ENCODE measurements at places on chromosomes 2 and 18. TPM values are rescaled to one million over a fixed set of nuclear protein-coding genes. Genes with fewer than 3 reads are reported as not detected.

The TSPYL6 gene
- polyA plus RNA-seq: 0.05 TPM

The EVX2 gene
- not detected for polyA plus RNA-seq

GRCh38 chr2:211479536-211480150 is 923.2 kb downstream of the CPS1 start:
- DNase-seq: no peak

DNA sequence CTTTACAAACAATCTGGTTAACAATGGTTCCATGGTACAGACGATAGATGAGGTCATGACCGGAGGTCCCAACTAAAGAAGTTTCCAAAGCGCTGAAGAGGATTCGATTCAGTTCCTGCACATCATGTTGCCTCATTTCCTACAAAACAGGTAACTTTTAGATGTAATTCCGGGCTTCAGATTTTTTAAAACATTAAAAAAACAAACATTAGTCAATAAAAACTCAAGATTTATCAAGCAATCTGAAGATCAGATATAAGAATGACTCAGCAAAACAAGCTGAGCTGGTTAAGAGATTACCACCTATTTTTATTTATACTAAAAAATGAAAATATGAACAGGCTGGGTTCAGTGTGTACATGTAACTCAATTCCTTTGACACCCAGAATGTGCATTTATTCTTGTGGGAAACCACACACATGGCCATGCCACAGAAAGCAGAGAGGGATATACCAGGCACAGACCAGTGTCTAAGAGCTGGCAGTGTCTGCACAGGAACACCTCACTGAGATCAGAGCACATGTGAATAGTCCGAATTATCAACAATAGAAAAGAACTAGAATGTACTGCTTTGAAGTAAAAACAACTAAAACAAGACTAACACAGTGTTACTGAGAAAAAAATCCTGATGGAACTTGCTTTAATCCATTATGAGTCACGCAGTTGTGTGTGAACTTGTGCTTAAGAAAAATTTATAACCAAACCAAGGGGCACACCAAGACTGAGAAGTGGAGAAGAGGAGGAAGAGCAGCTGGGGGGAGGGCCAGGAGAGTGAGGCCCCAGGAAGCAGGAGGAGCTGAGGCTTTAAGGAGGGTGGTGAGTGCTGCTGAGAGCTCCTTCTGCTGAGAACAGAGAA is 9.5 kb downstream of the USP40 start:
- no peak for DNase-seq

- DNase-seq: no peak
Measured at GRCh38 chr2:67955748-67956603, 106.8 kb downstream of the C1D start.

All from right lung (tissue), 10 donors.